ENCODE measurements at places on chromosomes 11 and 22. TPM values are rescaled to one million over a fixed set of nuclear protein-coding genes. Genes with fewer than 3 reads are reported as not detected.

The KCNE3 gene
- not detected for total RNA-seq

The OR5P2 gene
- not detected for total RNA-seq

The MPEG1 gene
- not detected for total RNA-seq

The UBQLNL gene
- total RNA-seq: not detected

The SLCO2B1 gene
- not detected for total RNA-seq

The BTBD18 gene
- not detected for total RNA-seq

The APOA5 gene
- total RNA-seq: not detected

The BAIAP2L2 gene
- total RNA-seq: 0.58 TPM

The ATP5MG gene
- 298 TPM for total RNA-seq

The OR52H1 gene
- not detected for total RNA-seq

The OR1S1 gene
- total RNA-seq: not detected

The DAGLA gene
- total RNA-seq: not detected

DNA sequence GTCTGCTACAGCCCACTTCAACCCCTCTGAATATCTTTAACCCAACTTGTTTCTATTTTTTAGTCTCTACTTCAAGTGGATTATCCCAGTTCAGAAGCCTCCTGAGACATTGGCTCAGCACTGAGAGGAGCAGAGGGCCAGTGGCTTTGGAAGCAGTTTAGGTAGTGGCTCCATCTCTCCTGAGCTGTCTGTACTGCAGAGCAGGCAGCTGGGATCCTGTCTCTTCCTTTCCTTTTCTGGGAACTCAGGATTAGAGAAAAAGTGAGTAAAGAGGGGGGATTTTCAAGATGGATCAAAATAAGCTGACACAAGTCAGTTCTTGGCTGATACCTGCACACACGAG is 512.0 kb downstream of the OPCML start:
- DNase-seq: no peak

DNA sequence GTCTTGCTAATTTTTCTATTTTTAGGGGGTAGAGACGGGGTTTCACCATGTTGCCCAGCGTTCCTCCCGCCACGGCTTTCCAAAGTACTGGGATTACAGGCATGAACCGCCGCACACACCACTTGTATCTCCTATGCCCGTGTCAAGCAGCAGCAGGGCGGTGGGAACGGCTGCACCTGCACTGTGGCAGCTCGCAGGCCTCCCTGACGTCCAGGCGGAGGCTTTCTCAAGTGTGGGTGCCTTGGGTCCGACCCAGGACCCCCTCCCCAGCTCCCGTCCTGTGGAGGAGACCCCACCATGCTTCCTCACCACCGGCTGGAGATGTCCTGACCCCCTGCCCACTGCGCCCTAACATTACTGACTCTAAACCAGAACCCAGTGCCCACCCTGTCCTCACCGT is 25.7 kb downstream of the TSPAN4 start:
- DNase-seq: no peak

- no peak for DNase-seq
Observed at GRCh38 chr11:102171101-102171500, 60.9 kb downstream of the YAP1 start.

- no peak for DNase-seq
Observed at GRCh38 chr11:84437071-84437980, 1151.2 kb upstream of the CCDC90B start.

GRCh38 chr22:36610056-36610455 is 81.1 kb upstream of the EIF3D start:
- DNase-seq: no peak

- DNase-seq: no peak
Observed at GRCh38 chr11:17525570-17525969, 18.6 kb downstream of the USH1C start.

DNA sequence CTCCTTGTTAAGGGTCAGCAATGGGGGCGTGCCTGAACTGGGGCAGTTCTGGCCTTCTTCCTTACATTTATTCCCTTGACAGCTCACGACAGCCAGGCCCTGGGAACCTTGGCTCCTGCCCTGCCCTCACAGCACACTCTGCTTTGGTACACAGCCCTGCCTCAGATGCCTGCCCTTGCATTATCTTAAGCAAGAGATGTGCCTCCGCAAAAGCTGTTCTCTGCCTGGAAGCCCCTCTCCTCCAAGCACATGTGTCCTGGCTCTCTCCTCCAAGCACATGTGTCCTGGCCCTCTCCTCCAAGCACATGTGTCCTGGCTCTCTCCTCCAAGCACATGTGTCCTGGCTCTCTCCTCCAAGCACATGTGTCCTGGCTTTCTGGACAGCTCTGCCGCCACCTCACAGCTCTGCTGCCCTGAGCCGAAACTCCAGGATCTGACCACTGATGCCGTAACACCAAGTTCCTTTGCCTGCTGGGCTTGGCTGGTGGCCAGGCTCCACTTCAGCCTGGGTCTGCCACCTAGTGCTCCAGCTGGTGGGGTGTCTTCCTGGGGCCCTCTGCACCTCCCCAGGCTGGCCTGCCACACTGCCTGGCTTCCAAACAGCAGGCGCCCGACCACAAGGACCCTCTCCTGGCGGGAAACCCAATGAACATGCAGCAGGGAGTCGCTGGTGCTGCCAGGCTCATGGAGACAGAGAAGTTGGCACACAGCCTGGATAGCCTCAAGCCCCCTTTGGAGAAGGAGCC is 53.0 kb downstream of the SCUBE1 start:
- no peak for DNase-seq

- peak; percentile 60 for DNase-seq
Observed at GRCh38 chr11:63961608-63962412, 12.6 kb upstream of the COX8A start.

DNA sequence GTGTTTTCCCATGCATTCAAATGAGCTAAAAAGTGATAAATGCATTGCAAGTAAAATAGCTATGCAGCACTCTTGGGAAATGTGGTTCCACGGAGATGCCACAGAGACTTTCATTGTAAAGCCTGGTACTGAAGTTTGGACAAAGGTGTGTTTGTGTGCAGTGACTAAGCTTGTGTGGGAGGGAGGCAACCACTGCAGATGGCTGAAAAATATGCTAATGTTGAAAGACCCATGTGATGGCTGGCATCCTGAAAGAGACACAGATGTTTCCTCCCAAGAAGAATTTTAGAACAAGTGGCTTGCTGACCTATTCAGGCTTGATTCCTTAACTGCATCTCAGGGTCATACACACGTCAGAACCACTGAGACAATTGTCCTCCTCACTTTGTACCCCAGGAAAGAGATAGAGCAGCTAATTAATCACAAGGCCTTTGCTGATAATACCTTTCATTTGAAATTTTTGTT is 73.8 kb downstream of the FAM76B start:
- peak; percentile 34 for DNase-seq

- peak; percentile 65 for DNase-seq
Observed at GRCh38 chr11:77147668-77148321, 19.7 kb downstream of the MYO7A start.

- DNase-seq: no peak
Observed at GRCh38 chr22:19019029-19019678, 83.1 kb upstream of the PRODH start.

- no peak for DNase-seq
Observed at GRCh38 chr11:112620621-112621394, 340.4 kb upstream of the NCAM1 start.

DNA sequence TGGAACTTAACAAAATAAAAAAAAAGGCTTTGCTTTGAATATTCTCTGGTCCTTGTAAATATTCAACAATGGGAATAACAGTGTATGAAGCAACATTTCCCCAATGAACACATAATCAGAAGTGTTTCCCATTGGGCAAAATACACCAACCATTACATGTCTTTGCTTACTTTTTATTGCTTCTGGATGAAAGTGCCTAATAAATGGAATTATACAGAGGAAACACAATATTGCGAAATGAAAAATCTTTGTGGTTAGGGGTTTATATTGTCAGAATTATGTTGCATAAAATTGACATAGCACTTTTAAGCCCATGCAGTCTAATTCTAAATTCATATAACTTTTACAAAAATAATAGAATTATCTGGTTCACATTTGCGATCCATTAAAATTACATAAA is 386.4 kb downstream of the DCDC1 start:
- DNase-seq: no peak

DNA sequence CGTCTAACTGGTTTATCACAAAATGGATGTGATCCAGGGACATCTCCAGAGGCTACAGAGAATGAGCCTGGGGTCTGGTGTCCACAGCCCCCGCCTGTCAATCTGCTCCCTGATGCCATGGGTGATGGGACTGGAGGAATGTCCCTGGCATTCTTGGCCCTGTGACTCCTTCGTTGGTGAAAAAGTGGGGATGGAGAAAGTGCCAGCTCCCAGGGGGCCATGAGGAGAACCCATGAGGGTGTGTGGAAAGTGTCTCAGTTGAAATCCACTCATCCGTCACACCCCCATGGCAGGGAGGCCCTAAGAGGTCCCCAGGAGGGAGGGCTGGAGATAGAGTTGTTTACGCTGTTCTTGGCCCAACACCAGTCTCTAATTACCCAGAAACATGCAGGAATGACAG is 322.0 kb downstream of the CTTN start:
- DNase-seq: no peak

DNA sequence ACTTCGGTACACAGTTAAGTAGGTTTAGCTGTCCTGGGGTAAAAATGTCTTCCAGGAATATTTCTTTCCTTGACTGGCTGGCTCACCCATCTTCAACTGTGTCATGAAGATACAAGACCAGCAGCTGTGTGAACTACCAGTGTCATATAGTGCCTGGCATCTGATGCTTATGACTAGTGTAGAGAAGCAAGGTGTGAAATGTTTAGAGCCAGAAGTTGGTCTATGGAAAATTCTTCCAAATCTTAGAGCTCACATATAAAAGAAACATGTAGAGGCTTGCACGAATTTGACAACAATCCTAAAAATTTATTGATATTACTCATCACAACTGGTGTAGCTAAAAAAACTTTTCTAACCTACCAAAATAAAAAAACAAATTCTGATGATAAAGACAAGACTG is 54.4 kb downstream of the ARL14EP start:
- DNase-seq: no peak

DNA sequence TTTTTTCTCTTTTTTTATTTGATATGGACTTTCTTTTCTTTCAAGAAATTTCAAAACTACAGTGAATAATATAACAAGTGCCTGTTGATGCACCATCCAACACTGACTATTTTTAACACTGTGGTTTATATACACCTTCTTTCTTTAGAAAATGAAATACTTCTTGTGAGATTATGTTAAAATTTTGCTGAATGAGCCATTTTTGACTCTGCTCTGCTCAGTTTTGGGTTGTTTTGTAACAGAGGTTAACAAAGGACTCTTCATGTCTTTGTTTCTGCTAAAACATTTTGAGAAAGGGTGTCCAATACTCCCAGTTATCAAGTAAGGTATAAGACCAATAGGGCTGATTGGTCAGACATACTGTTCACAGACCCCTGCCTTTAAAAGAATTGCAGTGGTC is 44.0 kb upstream of the TENM4 start:
- DNase-seq: no peak

- no peak for DNase-seq
Observed at GRCh38 chr11:70525006-70525405, 126.7 kb downstream of the CTTN start.

GRCh38 chr11:123561431-123561800 is 93.0 kb downstream of the SCN3B start:
- DNase-seq: no peak

- DNase-seq: no peak
Observed at GRCh38 chr11:111417766-111418435, 38.8 kb upstream of the POU2AF1 start.

GRCh38 chr11:73393479-73394415 is 17.5 kb downstream of the RELT start:
- DNase-seq: peak; percentile 80

DNA sequence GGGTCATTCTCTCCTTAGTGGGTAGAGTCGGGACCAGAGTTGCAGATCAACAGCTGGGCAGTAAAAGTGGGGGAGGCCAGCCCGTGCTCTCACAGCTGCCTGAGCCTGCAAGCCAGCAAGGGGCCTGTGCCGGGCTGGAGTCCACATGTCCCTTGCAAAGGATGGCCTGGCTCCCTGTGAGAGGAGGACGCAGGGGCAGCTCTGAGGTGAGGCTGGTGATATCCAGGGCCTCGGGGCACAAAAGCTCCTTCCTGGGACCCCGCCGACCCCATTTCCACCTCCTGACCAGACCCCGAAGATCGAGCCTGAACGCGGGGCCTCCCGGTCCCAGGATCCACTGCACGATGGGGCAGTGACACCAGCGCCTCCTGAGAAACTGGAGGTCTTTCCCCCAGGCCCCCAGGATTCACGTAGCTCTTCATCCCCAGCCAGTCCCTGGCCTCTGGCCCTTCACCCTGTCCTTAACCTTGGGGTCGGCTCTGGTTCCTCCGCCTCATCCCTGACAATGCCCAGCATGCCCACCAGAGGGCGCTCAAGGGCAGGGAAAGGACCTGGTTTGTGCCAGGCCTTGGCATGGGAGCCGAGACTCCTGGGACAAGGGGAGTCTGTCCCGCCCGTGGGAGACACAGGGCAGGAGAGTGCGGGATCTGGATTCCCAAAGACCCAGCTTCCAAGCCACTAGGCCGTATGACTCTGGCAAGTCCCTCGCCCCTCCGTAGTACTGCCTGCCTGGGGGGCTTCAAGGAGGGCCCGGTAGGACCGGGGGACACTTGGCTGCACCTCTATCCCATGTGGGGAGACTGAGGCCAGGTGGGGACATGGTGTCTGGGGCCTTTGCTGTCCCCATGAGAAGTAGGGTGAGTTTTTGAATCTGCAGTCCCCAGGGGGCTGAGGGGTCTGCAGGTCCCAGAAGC is 17.8 kb upstream of the WNT7B start:
- peak; percentile 83 for DNase-seq

GRCh38 chr22:48198489-48199459 is 1436.3 kb downstream of the TBC1D22A start:
- no peak for DNase-seq

DNA sequence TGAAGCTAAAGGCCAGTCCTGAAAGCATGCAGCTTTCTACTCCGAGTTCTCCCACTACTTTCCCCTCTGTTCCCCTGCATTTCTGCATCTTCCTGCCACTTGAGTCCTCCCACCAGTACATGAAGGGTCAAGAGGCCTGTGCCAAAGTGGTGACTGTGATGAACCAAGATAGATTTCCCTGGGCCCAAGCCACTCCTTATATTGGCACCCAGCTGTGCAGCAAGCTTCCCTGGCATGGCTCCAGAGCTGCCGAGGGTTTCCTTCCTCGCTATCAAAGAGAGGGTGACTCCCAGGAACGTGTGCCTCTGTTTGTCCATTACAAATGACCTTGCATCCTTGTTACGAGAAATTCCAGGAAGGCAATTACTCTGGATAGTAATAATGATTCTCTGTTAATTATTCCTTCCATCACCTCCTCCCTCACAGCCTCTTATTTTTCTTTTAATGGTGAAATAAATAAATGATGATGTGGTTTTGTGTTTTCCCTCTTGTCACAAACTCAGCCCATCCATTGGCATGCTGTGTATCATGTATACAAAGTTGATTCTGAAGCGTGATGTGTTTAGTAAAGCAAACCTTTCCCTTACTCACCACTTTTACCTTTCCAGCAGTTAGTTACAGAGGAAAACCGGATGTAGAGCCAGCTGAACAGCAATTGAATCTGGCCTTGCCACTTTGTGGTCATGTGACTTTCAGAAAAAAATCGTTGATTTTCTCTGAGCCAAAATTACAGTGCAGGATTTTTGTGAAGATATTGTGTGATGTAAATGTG is 8.3 kb downstream of the SRSF8 start:
- DNase-seq: peak; percentile 18

DNA sequence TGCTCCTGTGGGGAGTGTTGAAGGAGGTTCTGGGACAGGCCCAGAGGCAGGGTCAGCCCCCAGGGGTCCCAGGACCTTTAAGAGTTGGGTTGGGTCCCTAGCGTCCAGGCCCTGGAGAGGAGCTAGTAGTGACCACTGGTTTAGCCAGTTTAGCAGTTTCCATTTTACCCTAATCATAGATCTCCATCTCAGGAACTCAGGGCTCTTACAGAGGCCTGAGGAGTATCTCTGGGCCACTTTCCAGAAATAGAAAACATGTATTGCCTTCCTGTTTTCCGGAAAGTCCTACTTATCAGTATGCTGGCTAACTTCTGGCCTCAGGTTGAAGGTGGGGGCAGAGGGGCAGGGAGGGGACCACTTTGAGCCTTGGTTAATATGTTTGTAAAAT is 13.5 kb downstream of the NCF4 start:
- no peak for DNase-seq
